ENCODE measurements at places on chromosomes 3 and 15. TPM values are rescaled to one million over a fixed set of nuclear protein-coding genes. Genes with fewer than 3 reads are reported as not detected.

CNTN6 gene
- 3.3 TPM for total RNA-seq

SEMA6D gene
- total RNA-seq: 22.2 TPM

CFAP91 gene
- total RNA-seq: 2.1 TPM

C3orf49 gene
- not detected for total RNA-seq

GP5 gene
- 0.10 TPM for total RNA-seq

RBPMS2 gene
- 19.7 TPM for total RNA-seq

DNA sequence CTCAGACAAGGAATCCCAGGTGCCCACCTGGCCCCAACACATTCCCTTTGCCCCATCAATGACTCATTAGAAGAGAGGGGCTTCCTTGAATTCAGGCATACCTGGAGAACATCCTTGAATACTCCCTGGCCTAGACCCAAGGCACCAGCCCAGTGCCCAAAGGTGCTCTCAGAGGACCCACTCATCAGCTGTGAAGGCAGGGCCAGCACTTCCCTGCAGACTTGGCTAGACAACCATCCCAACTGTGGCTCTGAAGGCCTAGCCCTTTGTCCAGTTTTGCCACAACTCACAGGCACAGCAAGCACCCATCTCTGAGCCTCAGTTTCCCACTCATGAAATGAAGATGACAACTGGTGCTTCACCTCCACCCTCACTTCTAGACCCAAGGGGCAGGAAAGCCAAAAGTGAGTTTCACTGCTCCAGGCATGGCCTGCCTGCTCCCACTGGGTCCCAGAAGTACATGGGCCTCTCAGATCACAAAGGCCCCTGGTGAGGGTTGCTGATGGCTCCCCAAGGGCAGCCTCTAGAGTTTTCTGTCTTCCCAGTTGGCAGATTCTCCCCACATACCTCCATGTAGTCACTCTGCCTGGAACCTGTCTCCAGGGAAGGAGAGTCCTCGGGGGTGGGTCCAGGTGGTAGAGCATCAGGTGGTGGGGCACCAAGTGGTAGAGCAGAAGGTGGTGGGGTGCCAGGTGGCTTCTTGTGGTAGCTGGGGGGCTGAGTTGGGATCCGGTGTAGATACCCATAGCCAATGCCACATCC, 7.5 kb downstream of the GORASP1 start:
- H3K27ac ChIP-seq: no peak overlapping the region
- H3K27me3 ChIP-seq: no peaks in the 10 kb centered on the region
- peaks cover 2% of the 10 kb centered on the region for H3K4me1 ChIP-seq
- peaks cover 10% of the 10 kb centered on the region for H3K36me3 ChIP-seq
- DNase-seq: no peak

DNA sequence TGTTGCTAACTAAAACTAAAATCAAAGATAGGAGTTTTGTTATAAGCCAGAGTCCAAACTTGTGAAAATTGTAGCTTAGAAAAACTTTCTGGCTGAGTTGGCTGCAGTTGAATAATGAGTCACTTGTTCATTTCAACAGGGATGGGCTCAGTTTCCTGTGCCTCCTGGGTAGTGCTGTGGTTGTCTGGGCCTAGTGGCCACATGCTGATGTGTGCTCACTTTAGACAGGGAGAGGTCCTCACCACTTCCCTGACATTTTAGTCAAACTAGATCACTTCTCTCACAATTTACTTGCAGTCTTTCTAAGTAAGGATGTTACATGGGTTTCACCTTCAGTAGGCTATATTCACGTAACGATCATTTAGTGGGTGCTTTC, 6.3 kb upstream of the UBE2Q2 start:
- peaks cover 4% of the 10 kb centered on the region for H3K4me1 ChIP-seq
- no peak overlapping the region for H3K4me3 ChIP-seq
- H3K27ac ChIP-seq: no peak overlapping the region

GRCh38 chr3:175716446-175716845, 857.3 kb downstream of the NAALADL2 start:
- no peak overlapping the region for H3K4me3 ChIP-seq
- DNase-seq: no peak
- H3K27ac ChIP-seq: no peak overlapping the region
- no peaks in the 10 kb centered on the region for H3K4me1 ChIP-seq

GRCh38 chr3:2879023-2879422, 231.2 kb downstream of the IL5RA start:
- no peaks in the 10 kb centered on the region for H3K36me3 ChIP-seq
- H3K27ac ChIP-seq: no peak overlapping the region
- H3K4me3 ChIP-seq: no peak overlapping the region

GRCh38 chr15:22811640-22812039, 25.2 kb downstream of the NIPA1 start:
- DNase-seq: no peak
- peaks cover 4% of the 10 kb centered on the region for H3K36me3 ChIP-seq
- H3K27me3 ChIP-seq: no peaks in the 10 kb centered on the region
- H3K4me3 ChIP-seq: no peak overlapping the region
- no peaks in the 10 kb centered on the region for H3K4me1 ChIP-seq

GRCh38 chr15:23074684-23075083, 35.3 kb upstream of the TUBGCP5 start:
- no peak overlapping the region for H3K27ac ChIP-seq
- H3K4me1 ChIP-seq: peaks cover 7% of the 10 kb centered on the region
- no peaks in the 10 kb centered on the region for H3K36me3 ChIP-seq
- DNase-seq: no peak

DNA sequence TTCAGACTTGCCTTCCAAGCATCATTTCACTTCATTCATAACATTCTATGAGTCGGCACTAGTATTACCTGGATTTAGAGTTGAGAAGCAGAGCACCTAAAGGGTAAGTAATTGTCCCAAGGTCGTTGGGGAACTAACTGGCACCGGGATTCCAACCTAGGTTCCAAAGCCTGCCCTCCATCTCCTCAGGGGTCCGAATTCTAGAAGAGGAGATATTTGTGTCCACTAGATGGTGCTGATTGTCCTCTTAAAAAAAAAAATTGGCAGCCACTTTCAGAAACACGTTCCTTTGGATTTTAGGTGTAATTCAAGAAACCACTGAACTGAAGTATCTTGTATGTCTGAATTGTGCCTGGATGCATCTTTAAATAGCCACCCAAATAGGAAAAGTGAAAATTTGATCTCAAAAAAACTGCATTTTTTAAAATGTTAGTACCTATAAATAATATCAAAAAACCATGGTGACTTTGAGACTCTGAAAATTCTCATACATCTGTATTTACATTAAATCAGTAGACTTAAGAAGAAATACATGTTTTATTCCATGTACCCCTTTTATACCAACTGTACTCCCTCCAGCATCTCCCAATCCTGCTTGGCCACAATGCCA, 3.9 kb upstream of the FSIP1 start:
- no peaks in the 10 kb centered on the region for H3K36me3 ChIP-seq
- DNase-seq: no peak
- no peaks in the 10 kb centered on the region for H3K27me3 ChIP-seq
- peak overlapping the region; percentile 78 for H3K4me3 ChIP-seq
- H3K4me1 ChIP-seq: peaks cover 57% of the 10 kb centered on the region

GRCh38 chr3:57298041-57298440, 5.6 kb upstream of the ASB14 start:
- no peak overlapping the region for H3K27ac ChIP-seq
- H3K4me1 ChIP-seq: no peaks in the 10 kb centered on the region
- no peak overlapping the region for H3K4me3 ChIP-seq
- peaks cover 8% of the 10 kb centered on the region for H3K27me3 ChIP-seq

- no peak for DNase-seq
- H3K27ac ChIP-seq: no peak overlapping the region
- no peaks in the 10 kb centered on the region for H3K36me3 ChIP-seq
- H3K4me1 ChIP-seq: no peaks in the 10 kb centered on the region
- no peak overlapping the region for H3K4me3 ChIP-seq
These were observed 813.1 kb downstream of the NAALADL2 start for GRCh38 chr3:175672119-175672689.

DNA sequence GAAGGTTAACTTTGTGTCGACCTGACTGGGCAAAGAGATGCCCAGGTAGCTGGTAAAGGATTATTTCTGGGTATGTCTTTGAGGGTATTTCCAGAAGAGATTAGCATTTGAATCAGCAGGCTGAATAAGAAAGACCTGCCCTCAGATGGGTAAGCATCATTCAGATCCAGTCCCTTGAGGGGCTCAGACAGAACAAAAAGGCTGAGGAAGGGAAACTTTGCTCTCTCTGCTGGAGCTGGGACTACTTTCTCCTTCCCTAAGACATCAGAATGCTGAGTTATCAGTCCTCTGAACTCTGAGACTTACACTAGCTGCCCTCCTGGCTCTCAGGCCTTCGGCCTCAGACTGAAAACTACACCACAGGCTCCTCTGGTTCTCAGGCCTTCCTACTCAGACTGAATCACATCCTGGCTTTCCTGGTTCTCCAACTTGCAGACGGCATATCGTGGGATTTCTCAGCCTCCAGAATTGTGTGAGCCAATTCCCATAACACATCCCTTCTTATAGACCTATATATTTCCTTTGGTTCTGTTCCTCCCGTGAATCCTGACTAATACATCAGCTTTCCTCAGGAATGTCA, 982.9 kb downstream of the TUSC7 start:
- H3K27ac ChIP-seq: no peak overlapping the region
- H3K36me3 ChIP-seq: peaks cover 4% of the 10 kb centered on the region
- no peak for DNase-seq
- H3K4me3 ChIP-seq: no peak overlapping the region
- H3K4me1 ChIP-seq: peaks cover 9% of the 10 kb centered on the region

DNA sequence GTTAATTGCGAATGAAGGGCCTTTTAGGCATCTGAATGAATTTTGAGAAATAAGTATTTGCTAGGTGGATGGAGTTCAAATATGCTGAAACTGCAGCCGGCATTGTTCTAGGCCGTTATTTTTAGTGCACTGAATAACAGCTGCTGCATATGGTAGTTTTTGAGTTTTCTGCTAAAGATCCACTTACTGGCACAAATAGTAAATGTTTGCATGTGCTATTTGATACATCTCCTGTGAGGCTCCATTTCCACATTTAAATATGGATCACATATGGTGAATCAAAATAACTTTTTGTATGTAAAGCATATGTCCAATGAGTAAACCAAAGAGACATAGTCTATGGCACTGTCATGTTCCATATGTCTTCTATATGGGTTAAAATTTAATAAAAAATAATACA, 56.7 kb upstream of the CNTN4 start:
- H3K4me1 ChIP-seq: no peaks in the 10 kb centered on the region
- no peak overlapping the region for H3K27ac ChIP-seq
- no peaks in the 10 kb centered on the region for H3K27me3 ChIP-seq
- H3K36me3 ChIP-seq: no peaks in the 10 kb centered on the region
- no peak for DNase-seq

DNA sequence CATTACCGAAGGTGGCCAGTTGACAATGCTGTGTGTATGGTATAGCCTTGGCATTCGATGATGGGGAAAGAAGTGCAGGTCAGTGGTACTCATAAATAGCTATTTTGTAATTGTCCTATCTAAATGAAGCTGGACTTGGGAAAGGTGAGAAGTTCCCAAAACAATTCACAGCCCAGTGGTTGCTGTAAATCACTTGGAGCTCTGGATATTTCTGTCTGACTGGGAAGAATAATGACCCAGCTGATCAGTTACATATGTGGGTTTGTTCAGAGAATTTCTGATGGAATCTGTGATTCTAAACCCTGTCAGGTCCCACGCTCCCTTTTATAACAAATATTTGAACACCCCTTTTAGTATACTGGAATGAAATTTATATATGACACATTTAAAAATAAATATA, 133.9 kb upstream of the PFN2 start:
- peaks cover 42% of the 10 kb centered on the region for H3K4me1 ChIP-seq
- H3K27me3 ChIP-seq: no peaks in the 10 kb centered on the region
- no peak overlapping the region for H3K4me3 ChIP-seq
- H3K27ac ChIP-seq: no peak overlapping the region

GRCh38 chr15:33442449-33442848, 131.7 kb downstream of the RYR3 start:
- peaks cover 11% of the 10 kb centered on the region for H3K27me3 ChIP-seq
- no peak overlapping the region for H3K4me3 ChIP-seq
- no peak overlapping the region for H3K27ac ChIP-seq
- no peaks in the 10 kb centered on the region for H3K36me3 ChIP-seq
- H3K4me1 ChIP-seq: no peaks in the 10 kb centered on the region

DNA sequence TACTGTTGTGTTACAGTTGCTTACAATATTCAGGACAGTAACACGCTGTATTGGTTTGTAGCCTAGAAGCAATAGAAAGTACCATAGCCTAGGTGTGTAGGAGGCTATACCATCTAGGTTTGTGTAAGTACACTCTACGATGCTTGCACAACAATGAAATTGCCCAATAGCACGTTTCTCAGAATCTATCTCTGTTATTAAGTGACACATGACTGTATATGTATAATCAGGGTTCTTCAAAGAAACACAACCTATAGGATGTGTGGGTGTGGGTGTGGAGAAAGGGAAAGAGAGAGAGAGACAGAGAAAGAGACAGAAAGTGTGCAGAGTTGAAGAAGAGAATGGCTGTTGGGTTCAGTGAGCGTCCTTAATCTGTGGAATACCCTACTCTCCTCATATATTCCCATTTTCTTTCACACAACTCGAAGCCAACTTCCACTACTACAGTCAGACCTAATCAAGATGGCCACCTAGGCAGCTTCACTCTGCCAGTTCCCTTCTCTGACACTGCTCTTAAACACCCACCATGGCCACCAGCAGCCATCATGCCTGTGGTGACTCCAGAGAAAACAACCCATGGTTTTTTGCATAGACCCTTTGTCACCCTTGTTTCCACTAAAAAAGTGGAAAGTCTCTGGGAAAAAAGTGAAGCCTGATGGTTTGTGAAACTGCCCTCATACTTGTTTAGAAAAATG, 5.8 kb upstream of the PPP4R2 start:
- H3K4me1 ChIP-seq: no peaks in the 10 kb centered on the region
- no peak overlapping the region for H3K27ac ChIP-seq
- DNase-seq: no peak
- H3K36me3 ChIP-seq: peaks cover 3% of the 10 kb centered on the region
- no peak overlapping the region for H3K4me3 ChIP-seq
- H3K27me3 ChIP-seq: no peaks in the 10 kb centered on the region

DNA sequence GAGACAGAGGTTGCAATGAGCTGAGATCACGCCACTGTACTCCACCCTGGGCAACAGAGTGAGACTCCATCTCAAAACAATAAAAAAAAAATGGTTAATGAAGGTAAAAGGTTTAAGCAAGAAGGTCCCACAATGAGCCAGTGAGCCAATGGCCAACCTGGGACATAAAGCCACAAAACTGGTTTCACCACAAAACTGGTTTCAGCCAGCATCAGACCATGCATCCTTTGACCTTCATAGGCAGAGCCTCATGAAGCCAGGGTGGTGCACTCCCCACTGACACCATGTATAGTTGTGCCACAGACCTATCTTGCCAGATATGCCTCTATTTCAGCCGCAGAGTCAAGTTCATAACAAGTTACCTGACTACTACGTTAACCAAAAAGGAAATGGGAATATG, 41.9 kb downstream of the SCAP start:
- H3K4me1 ChIP-seq: peaks cover 14% of the 10 kb centered on the region
- H3K27ac ChIP-seq: peak overlapping the region; percentile 63
- H3K27me3 ChIP-seq: no peaks in the 10 kb centered on the region
- no peak overlapping the region for H3K4me3 ChIP-seq
- H3K36me3 ChIP-seq: peaks cover 31% of the 10 kb centered on the region
- DNase-seq: peak; percentile 32

DNA sequence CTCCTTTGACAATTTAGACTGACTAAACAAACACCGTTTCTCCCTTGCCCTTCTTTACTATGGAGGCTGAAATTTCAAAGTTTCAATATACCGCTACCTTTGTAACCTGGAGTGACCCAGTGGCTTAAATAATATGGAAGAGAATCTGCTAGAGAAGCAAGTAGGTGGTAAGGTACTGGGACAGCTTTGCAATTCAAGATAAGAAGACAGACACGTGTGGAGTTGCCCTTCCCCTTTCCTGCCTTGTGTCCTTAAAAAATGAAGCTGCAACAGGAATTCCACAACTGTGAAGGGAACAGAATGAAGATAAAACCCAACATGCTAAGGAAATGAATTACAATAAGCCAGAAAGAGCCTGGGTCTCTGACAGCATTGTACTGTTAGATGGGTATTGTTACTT, 26.4 kb downstream of the CBLB start:
- H3K27me3 ChIP-seq: no peaks in the 10 kb centered on the region
- no peak for DNase-seq
- H3K4me3 ChIP-seq: no peak overlapping the region
- H3K36me3 ChIP-seq: peaks cover 32% of the 10 kb centered on the region
- H3K4me1 ChIP-seq: peaks cover 12% of the 10 kb centered on the region

All from type B pancreatic cell (in vitro differentiated cells).